ENCODE measurements at places on chromosomes 3 and 15.
A peak's percentile ranks its signal among the peaks of the same experiment; 100 is the strongest.

- DNase-seq = no peak
Measured at GRCh38 chr3:51819151-51819550, 40.1 kb upstream of the IQCF6 start.

GRCh38 chr3:8603115-8603710 lies 41.4 kb downstream of the SSUH2 start:
- DNase-seq = no peak

DNA sequence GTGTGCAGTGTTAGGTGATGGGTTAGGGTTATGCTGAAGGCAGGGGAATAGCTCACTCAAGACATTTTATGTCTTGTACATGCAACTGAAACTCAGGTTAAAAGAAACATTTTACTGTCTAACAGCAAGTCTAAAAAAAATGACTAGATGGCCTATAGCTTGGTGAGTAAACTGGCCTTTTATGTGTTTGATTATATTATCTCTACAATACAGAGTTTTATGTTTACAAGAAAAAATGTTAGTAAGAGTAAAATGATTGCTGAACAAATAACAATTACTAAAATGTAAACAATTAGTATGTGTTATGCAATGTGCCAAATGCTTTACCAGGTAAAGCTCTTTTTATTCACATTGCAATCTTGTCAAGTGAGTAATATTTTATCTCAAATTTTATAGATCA lies 1039.6 kb downstream of the ROBO2 start:
- DNase-seq = no peak

DNA sequence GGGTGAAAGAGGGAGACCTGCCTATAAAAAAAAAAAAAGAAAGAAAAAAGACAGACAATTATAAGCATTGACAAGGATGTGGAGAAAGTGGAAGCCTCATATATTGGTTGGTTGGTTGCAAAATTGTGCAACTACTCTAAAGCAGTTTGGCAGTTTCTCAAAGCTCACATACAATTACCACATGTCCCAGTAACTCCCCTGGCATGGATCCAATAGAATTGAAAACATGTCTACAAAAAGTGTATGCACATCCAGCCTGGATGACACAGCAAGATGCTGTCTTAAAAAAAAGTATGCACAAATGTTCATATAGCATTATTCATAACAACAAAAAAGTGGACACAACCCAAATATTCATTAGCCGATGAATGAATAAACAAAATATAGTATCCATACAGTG lies 19.5 kb downstream of the SETMAR start:
- no peak for DNase-seq

- DNase-seq = no peak
Measured at GRCh38 chr3:182118066-182118465, 406.3 kb downstream of the SOX2 start.

DNA sequence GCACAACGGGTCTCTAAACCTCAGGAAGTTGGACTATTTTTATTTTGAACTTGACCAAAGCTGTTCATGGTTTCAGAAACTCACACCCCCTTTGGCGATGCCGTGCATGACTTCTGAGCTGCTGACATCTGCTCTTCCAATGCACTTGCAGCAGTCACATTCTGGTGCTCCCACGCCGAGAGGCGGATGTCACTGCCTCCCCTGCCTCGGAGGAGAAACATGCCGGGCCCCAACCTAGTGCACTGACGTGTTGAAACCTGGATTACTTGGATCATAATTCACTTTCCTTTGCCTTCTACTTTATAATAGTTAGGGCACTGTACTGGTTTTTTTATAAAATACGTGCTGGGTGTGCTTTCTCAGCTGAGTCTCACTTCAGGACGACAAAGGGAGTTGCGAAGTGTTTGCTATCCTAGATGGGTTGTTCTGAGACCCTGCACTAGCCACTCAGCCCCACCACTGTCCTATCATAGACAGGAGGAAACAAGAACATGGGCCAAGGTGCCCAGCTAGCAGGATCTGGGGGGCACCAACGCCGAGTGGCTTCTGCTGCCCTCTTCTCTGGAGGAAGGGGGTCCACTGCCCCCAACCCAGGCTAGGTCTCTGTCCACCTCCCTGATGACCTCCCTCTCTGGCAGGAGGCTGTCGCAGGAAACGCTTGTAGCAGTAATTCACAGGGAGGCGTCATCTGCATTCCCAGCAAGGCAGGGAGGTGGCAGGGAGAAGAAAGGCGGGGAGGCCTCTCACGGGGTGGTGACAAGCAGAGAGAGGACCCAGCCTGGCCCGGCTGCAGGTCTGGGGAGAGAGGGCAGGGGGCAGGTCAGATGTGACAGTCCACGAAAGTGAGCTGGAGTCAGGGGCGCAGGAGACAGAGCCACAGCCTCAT lies 158.8 kb upstream of the IQSEC1 start:
- peak; percentile 70 for DNase-seq

GRCh38 chr3:58120075-58120812 lies 90.5 kb downstream of the DNASE1L3 start:
- DNase-seq = no peak

DNA sequence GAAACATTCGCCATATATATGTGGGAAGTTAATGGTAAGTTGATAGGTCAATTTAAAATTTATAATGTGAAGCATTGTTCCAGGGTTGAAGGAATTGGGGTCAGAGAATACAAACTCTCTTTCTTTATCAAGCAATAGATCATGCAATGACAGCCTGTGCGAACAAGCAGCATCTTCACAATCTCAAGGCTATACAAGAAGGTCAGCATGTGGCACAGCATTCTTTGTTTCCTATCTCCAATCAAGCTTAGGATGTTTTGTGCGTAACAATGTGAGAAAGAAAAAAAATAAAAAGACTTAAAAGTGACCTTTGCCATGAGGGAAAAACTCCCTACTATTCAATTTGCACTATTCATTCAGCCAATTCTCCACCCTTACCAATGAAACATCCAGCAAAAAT lies 288.1 kb upstream of the NECTIN3 start:
- no peak for DNase-seq

- no peak for DNase-seq
Measured at GRCh38 chr3:1462856-1463450, 370.1 kb downstream of the CNTN6 start.
